ENCODE measurements at places on chromosomes 3 and 15.

DNA sequence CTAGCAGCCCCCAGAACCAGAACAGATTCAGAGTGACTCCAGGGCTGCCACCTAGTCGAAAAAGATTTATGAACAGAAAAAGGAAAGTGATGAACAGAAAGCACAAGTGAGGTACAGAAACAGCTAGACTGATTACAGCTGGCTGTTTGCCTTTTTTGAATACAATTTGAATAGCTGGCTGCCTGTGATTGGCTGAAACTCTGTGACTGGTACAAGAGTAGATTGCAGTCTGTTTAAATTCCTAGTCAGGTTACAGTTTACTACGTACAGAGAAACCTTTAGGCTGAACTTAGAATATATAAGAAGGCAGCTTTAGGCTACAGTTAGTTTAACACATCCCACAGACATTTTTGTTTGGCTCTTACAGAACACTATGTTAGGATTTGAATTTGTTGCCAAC lies 10.0 kb downstream of the CCDC13 start:
- DNase-seq = no peak

GRCh38 chr15:94674296-94674695 lies 442.9 kb downstream of the MCTP2 start:
- no peak for DNase-seq

DNA sequence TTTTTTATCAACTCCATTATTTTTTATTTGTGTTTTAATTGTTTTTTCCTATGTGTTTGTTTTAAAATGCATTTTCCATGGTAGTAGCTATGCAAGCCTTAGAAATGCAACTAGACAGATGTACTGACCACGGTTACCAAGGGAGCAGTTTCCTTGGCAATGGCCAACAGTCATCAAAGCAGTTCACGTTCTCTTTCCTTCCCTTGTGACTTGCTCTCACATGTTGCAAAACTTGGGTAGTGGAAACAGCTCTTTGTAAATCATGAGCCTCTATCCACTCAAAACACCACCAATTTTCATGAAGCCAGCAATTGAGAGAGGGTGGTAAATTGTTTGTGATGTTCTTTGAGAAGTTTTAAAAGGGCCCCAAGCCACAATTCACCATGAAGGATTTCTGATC lies 499.4 kb upstream of the MDFIC2 start:
- DNase-seq = peak; percentile 89

DNA sequence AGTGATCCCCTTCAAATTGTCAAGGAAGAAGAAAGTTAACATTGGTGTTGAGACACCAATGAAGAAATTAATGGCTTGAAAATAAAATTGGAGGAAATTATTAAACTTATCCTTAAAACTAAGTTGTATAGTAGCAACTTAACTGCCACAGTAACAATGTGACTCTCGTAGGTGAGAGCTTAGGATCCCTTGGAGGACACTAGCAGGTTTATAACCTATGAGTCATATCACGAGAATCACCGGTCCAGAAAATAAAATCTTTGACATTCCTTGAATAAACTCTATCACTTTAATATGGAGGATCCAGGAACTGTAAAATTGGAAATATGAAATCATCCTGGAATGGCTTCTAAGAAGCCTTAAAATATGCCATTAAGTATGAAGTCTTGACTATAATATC lies 2.1 kb downstream of the GHSR start:
- DNase-seq = no peak

DNA sequence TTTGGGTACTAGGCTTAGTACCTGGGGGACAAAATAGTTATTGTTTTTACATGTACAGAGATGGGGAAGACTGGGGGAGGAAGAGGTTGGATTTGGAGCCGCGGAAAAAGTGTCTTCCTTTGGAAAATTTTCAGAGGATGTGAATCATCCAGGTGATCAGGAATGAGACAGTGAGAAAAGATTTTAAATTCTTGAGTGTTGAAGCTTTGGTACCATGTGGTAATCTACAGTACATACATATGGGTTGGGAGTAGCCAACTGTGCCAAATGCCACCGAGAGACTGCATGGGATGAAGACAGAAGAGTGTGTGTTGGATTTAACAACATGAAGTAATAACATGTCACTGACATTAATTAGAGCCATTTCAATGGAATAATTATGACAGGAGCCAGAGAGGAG lies 1238.2 kb downstream of the ROBO1 start:
- no peak for DNase-seq

GRCh38 chr15:65901836-65902235 lies 32.5 kb downstream of the RAB11A start:
- DNase-seq = no peak

DNA sequence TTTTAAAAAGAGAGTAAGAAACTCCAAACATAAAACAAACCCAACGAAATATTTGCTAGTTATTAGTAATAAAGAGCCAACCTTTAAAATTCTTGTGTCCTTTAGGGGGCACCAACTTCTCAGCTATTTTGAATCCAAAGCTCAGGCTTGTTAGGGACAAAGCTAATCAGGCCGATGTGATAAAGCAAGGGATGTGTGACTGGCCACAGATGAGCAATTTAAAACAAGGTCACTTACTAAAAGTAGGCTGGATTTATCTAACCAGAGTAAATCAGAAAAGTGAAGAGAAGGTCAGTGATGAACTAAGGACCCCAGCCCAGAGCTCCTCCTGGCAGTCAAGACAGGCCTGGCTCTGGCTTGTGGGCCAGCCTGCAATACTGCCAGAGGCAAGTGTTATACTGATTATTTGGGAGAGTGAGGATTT lies 108.5 kb downstream of the CYP19A1 start:
- DNase-seq = peak; percentile 22

DNA sequence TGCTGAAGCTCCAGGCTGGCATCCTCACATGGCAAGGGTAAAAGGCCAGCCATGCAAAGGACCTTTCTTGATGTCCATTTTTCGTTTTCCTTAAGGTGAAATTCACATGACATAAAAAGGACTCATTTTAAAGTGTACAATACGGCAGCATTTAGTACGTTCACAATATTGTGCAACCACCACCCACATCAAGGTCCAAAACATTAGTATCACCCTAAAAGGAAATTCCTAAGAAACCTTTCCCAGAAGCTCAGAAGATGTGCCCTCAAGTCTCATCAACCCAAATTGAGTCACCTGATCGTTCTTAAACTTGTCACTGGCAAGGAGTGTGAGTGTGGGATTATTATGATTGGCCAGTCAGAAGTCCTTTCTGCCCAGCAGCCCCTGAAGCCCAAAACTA lies 250.1 kb downstream of the TLE3 start:
- DNase-seq = no peak

DNA sequence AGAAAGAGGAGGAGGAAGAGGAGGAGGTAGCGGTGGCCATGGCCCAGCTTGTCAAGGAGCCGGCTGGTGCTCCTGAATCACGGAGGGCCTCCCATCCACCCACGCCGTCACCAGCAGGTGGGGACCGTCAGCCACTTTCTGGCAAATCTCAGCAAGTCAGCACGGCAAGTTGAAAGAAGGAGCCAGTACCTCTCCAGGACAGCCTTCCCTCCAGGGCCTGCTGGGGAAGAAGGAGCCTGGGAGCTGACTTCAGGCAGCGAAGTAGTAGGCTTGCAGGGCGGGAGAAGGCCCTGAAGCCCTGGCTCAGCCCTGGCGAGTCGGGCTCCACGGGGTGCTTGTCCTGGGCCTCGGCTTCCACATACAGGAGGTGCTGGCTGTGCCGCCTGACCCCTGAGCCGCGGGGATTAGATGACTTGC lies 99.2 kb upstream of the TRPM1 start:
- peak; percentile 61 for DNase-seq

DNA sequence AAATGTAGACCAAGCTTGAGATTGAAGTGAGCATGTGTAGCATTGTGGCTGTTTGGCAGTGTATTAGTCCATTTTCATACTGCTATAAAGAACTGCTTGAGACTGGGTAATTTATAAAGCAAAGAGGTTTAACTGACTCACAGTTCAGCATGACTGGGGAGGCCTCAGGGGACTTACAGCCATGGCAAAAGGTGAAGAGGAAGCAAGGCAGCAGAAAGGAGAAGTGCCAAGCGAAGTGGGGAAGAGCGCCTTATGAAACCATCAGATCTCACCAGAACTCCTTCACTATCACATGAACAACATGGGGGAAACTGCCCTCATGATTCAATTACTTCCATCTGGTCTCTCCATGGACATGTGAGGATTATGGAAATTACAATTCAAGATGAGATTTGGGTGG lies 8.6 kb upstream of the CERS3 start:
- peak; percentile 57 for DNase-seq

GRCh38 chr3:126713199-126713598 lies 9.2 kb downstream of the CHCHD6 start:
- no peak for DNase-seq

GRCh38 chr3:35931867-35932266 lies 292.5 kb downstream of the ARPP21 start:
- DNase-seq = no peak

- DNase-seq = peak; percentile 91
These were observed 81.5 kb downstream of the PPM1L start for GRCh38 chr3:160837394-160837980.

DNA sequence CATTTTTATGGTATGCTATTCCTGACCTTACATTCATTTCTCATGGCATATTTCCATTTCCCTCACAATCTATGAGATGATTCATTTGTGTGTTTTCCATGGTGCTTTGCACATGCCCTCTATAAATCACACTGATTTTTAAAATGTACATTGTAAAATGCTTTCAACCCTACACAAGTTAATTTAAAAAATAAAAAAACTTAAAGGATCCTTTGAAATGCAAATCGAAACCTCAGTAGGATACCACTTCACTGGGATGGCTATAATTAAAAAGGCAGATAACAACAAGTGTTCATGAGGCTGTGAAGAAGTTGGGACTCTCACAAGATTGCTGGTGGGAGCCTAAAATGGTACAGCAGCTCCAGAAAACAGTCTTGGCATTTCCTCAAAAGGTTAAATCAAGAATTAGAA lies 83.5 kb downstream of the FMN1 start:
- no peak for DNase-seq

DNA sequence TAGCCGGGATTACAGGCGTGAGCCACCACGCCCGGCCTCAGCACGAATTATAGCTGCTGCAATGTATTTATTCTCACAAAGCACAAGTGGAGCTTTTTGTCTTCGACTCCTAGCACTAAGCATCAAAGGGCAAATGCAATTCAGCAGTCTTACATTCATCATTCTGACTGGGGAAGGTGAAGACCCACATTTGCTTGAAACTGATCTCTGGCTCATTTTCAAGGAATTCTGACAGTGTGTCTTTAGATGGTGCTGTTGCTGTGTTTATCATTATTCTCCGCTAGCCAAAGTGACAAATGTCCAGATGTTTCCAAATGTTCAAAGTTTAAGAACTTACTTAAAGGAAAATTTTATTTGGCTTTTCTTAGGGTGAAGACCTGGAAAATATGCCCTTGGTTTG lies 55.9 kb downstream of the SGO1 start:
- no peak for DNase-seq

DNA sequence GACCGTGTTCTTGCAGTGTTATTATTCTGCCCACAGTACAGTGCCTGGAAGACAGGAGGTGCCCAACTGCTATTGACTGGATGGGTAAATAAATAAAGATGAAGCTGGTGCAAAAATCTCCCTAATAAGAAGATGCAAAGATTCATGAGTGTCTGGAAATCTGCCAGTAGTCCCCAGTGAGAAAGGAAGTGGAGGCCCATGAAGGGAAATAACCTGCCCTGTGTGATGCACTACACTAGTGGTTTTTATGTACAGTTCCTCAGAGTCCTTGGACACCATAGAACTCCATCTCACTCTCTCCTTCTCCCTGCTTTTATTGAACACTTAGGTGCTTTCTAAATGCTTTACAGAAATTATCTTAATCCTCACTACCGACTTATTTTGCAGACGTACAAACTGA lies 8.3 kb upstream of the SUCLG2 start:
- DNase-seq = peak; percentile 29

GRCh38 chr3:15339786-15340215 lies 7.4 kb upstream of the SH3BP5 start:
- DNase-seq = peak; percentile 65

DNA sequence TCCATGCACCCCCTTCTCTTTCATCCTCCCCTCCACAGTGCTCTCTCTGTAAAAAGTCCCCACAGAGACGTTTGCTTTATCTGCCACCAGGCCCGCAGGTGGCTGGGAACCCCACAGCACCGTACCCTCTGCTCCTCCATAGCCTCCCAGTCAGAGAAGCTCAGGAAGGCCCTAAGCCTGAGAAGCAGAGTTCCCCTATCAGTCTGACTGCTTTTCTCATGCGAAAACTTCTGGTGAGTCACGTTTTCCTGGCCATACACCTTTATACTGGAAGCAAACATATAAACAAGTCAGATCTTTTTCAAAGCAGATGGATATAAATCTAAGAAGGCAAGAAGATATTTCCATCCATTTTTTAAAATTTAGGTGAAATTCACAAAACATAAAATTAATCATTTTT lies 51.5 kb upstream of the MEF2A start:
- DNase-seq = no peak

DNA sequence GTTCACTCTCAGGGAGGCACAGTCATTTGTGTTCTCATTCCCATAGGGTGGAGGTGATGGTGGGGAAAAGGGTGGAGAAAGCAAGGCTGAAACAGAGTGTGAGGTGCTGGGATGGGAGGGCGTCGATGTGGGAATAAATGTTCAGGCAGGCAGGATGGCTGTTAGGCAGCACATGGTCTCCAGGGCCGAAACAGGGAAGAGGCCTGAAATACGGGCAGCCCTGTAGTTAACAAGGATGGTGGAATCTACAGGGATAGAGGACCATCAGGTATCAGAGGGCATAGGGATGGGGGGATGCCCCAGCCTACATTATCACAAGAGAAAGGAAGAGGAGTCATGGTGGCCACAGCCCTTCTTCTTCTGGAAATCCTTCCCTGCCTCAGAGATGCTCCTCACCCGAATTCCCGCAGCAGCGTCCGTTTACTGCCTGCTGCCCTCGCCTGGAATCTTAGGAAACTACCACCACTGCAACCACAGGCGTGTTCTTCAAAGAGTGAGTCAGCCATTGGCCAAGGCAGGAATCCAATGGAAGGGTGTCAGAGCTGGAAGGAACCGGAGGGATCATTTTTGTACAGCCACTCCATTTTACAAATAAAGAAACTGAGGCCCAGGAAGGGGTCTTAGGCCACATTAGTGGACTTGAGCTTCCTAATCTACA lies 49.7 kb upstream of the POMGNT2 start:
- no peak for DNase-seq

DNA sequence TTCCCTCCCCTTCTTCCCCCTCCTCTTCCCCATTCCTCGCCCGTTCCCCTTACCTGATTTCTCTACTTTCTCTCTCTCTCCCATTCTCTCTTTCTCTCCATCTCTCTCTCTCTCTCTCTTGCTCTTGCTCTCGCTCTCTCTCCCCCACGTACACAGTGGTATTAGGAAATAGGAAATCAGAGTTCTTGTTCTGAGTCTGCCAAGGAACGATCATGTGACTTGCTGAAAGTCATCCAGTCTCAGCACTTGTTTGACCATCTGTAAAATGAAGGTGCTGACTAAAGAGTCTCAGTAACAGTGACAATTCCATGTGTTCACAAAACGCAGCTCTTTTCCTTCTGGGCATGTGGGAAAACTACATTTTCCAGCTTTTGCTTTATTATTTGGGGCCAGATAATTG lies 445.0 kb upstream of the TGFBR2 start:
- no peak for DNase-seq

- no peak for DNase-seq
These were observed 731.4 kb downstream of the PLOD2 start for GRCh38 chr3:145429546-145429945.

- no peak for DNase-seq
These were observed 88.0 kb upstream of the IQSEC1 start for GRCh38 chr3:13161021-13161759.

- DNase-seq = no peak
These were observed 420.4 kb upstream of the SEMA6D start for GRCh38 chr15:47296881-47297280.

Measured in common myeloid progenitor, CD34-positive (primary cell).